ENCODE measurements at places on chromosomes 3 and 15. TPM values are rescaled to one million over a fixed set of nuclear protein-coding genes. Genes with fewer than 3 reads are reported as not detected.

DNA sequence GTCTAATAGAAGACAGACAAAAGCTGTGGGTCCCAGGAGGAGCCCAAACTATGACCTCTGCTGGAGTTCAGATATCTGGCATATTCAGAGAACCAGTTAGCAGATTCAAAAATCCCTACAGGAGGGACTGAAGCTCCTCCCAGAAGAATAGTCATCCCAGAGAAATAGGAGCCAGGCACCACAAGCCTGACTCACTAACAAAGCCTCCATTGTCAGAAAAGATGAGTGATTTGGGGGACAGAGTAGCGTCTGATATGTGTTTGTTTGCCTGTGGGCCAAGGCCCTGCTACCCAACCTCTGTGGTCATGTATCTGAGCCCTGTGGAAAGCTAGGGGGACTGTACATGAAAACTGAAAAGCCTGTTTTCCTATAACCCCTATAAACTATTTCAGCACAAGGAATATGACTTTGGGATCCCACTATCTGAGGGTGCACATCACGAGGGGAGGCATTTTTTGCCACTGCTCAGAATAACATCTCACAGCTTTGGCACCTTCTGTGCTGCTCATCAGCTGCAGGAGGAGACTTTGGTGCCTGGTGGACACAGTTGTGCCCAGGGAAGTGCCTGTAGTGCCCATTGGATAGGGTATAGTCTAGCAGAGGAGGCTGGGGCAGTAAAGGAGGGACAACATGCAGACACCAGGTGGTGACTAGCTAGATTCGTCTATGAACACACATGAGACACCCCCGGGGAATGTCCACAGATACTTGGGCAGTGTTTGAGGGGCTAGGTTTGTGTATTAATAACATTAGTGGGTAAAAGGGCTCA, 9.7 kb upstream of the LARP6 start:
- peak; percentile 93 for DNase-seq

GRCh38 chr15:67124911-67125588, 59.6 kb downstream of the SMAD3 start:
- no peak for DNase-seq

GRCh38 chr3:64290864-64291263, 65.6 kb upstream of the PRICKLE2 start:
- DNase-seq = no peak

- DNase-seq = no peak
Measured at GRCh38 chr15:48981941-48982340, 18.2 kb upstream of the SHC4 start.

FBN1 gene
- total RNA-seq = 123 TPM

DNA sequence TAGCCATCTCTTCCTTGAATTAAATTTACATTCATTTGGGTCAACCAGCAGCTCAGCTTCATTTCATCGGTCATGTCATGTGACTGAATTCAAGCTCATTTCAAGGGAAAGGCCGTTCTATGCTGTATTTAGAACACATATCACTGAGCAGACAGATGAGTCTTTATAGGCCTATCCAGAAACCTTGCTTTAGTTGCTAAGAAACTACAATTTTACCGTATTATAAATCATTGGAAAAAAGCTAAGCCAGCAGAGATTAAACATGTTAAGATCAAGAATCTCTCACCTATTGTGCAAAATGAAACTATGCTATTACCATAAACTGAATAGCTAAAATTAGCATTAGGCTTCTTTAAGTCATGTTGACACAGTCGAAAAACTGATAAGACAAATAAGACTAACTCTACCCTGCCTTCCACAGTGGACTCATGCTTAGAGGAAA, 2.2 kb downstream of the NPTN start:
- DNase-seq = no peak

DNA sequence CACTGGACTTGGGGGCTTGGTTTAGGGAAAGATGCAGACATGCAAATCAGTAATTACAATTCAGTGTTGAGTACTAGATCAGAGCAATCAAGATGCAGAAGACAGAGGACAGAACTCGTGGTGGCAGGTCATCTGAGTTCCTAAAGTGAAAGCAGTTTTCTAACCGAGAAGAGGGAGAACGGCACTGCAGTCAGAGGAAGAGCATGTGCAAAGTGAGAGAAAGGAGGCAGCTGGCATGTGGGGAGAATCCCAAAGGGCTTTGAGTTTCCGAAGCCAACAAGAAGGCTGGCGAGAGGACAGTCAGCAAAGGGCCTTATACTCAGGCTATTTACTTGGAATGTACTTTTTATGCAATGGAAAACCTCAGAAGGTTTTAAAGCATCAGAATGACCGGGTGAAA, 87.0 kb downstream of the ANP32A start:
- peak; percentile 8 for DNase-seq

- peak; percentile 9 for DNase-seq
Measured at GRCh38 chr3:25033407-25034029, 394.5 kb upstream of the RARB start.

SAMMSON gene
- total RNA-seq = not detected

DNA sequence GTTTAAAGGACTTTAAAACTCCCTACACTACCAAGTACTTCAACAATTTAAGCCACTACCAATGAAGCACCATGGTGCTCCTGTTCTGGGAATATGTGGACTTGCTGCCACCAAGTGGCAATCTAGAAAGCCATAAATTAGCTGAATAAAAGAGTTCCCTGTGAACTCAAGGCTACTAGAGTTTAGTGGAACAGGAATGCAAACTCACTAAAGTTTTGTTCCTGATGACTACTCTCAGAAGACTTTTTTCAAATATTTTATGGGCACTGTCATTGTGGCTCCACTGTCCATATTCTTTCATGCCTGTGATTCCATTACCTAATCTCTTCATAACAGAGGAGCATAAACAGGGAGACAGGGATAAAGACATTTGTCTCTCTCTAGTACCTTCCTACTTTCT, 63.9 kb downstream of the TMCC1 start:
- peak; percentile 95 for DNase-seq

GNAT1 gene
- not detected for total RNA-seq

- DNase-seq = no peak
Measured at GRCh38 chr15:77083381-77084160, 12.7 kb upstream of the TSPAN3 start.

GRCh38 chr3:126930936-126931600, 51.8 kb upstream of the PLXNA1 start:
- DNase-seq = no peak

DNA sequence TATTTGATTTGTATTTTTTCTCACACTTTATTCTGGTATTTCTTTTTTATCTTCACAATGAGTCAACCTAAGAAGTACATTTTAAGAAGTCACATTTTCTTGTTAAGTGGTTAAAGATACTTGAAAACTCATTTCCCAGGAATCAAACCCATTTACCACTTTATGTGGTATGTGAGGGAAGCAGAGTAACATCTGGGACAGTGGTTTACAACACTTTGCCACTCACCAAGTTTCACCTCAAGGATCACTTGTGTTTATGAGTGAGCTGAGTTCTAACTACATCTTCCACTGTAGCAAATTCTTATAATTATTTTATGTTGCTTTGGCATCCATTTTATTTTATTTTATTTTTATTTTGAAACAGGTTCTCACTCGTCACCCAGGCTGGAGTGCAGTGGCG, 53.8 kb downstream of the IGSF11 start:
- no peak for DNase-seq

CCDC33 gene
- 0.22 TPM for total RNA-seq

DNA sequence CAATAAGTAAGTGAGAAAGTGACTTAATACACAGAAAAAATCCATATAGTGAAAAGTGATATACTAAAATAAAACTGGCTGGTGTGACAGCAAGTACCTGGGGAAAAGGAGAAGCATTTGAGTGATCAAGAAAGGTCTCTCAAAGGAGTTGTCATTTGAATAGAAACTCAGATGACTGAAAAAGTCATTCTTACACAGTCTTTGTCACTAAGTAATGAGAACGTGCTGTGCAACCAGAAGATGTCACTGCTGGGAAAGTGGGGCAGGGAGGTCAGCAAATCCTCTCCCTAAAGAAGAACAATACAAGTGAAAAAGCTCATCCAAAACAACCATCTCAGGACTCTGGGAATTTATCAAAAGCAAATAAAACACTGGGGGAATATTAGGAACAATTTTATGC, 317.5 kb upstream of the TRIM42 start:
- DNase-seq = no peak

POPDC2 gene
- total RNA-seq = not detected

FBXW12 gene
- total RNA-seq = not detected

DNA sequence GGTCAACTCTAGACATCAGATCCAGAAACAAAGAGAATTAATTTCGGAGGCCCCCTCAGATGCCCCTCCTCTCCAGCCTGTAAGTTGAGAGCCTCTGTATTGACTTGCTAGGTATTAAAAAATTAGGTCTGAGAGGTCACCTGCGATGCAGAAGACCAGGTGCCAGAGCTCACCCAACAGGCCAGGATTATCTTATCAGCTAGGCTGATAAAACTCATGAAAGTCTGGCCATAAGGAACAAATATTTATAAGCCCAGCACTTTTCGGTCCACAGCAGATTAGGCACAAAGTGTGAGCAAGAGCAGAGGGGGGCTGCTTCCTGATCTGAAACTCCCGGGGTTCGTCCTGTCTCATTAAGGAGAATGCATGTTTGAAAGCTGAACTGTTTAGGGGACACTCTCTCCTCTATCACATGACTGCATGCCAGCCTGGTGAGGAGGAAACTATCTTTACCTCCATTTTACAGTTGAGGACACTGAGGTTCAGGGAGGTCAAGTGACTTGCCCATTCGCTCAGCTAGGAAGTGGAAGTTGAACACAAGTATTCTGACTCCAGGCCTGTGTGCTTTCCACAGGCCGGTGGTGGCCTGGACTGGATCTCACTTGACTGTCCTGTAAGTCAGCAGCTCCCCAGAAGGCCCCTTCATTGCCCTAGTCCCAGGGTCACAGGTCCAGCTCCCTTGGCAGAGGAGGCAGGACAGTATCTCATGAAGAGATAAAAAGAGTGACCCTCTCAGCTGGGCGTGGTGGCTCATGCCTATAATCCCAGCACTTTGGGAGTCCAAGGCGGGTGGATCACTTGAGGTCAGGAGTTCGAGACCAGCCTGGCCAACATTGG, 39.6 kb upstream of the MAGEF1 start:
- DNase-seq = no peak

DNA sequence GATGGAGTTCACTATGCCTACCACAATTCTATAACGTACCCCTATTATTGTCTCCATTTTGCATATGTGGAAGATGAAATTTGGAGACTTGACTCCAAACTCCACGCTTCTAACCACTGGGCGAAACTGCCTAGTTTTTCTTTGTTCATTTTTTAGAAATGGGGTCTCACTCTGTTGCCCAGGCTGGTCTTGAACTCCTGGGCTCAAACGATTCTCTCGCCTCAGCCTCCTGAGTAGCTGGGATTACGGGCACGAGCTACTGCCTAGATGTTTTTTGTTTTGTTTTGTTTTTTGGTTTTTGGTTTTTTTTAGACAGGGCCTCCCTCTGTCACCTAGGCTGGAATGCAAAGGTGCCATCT, 584 bp upstream of the RPL32 start:
- no peak for DNase-seq

HOMER2 gene
- total RNA-seq = 5.5 TPM

- DNase-seq = no peak
Measured at GRCh38 chr3:176932433-176932832, 264.8 kb downstream of the TBL1XR1 start.

PLD1 gene
- total RNA-seq = 7.6 TPM

THAP10 gene
- 6.6 TPM for total RNA-seq

GRCh38 chr3:120907659-120908029, 361 bp upstream of the STXBP5L start:
- no peak for DNase-seq

- no peak for DNase-seq
Measured at GRCh38 chr3:72048873-72049272, 263.9 kb upstream of the PROK2 start.

- DNase-seq = peak; percentile 27
Measured at GRCh38 chr3:50128001-50128400, 27.1 kb upstream of the SEMA3F start.

MESP2 gene
- total RNA-seq = 0.62 TPM

IL17RE gene
- total RNA-seq = 0.05 TPM

SOX2 gene
- total RNA-seq = 1.6 TPM

SI gene
- total RNA-seq = not detected

DNA sequence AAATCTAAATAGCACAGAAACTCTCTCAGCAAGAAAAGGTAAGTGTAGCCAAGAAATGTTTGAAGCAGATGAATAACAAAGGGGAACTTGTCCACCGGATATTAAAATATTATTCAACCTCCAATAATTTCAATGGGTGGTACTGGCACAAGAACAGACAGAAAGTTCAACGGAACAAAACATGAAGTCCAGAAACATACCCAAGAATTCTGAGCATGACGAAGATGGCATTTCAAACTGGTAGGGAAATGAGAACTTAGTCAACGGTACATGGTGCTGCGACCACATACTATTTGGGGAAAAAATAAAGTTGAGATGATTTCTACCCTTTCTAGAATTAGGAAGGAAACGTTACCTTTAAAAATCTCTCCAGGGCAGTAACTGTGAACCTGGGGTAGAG, 5.5 kb downstream of the CHSY1 start:
- no peak for DNase-seq

DNA sequence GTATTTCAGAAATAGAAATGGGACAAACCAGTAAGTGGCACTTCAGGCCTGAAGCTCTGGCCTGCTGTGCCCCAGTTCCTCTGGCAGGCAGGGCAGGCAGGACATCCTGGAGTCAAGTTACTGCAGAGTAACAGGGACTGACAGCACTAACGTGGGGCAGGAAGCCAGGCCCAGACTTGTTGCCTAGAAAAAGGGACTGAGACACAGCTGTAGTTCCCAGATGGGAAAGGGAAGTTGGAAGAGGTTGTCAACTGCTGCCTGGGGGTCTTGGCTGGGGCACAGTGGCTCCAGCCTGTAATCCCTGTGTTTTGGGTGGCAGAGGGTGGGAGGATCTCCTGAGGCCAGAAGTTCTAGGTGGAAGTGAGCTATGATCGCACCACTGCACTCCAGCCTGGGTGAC, 171.9 kb downstream of the FMN1 start:
- peak; percentile 87 for DNase-seq

DNA sequence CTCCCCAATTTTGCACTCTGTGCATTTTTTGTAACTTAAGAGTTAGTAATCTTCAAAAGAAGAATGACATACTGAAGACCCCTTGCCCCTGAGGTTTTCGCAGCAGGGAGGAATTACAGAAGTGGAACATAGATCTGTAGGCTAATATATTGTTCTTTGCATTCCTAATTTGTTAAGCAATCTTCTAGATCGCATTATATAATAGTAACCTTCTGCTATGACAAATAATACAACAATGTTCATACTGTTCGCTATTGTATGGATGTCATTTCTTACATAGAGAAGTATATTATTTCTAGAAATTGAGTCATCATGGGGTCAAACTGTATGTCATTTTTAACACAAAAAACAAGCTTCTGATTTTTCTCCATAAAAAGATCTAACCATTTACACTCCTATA, 95.8 kb upstream of the TGFBR2 start:
- no peak for DNase-seq

STRA6 gene
- 3.5 TPM for total RNA-seq

- no peak for DNase-seq
Measured at GRCh38 chr15:90051874-90052273, 50.4 kb downstream of the IDH2 start.

GRCh38 chr3:9930804-9931418, 2.7 kb upstream of the CRELD1 start:
- no peak for DNase-seq

ASB14 gene
- not detected for total RNA-seq

GRCh38 chr3:13480340-13481318, 523 bp downstream of the HDAC11 start:
- DNase-seq = no peak

- DNase-seq = no peak
Measured at GRCh38 chr3:147705651-147706051, 296.5 kb downstream of the ZIC1 start.
